ENCODE measurements at places on chromosomes 2 and 18. TPM values are rescaled to one million over a fixed set of nuclear protein-coding genes. Genes with fewer than 3 reads are reported as not detected.
A peak's percentile ranks its signal among the peaks of the same experiment; 100 is the strongest.

The EPC2 gene
- 16.7 TPM for total RNA-seq

The CFAP221 gene
- 2.7 TPM for total RNA-seq

GRCh38 chr2:218852911-218853667 lies 6.5 kb upstream of the WNT6 start:
- DNase-seq, result peak; percentile 27

The BIN1 gene
- total RNA-seq, result 11.1 TPM

The SLC5A7 gene
- not detected for total RNA-seq

DNA sequence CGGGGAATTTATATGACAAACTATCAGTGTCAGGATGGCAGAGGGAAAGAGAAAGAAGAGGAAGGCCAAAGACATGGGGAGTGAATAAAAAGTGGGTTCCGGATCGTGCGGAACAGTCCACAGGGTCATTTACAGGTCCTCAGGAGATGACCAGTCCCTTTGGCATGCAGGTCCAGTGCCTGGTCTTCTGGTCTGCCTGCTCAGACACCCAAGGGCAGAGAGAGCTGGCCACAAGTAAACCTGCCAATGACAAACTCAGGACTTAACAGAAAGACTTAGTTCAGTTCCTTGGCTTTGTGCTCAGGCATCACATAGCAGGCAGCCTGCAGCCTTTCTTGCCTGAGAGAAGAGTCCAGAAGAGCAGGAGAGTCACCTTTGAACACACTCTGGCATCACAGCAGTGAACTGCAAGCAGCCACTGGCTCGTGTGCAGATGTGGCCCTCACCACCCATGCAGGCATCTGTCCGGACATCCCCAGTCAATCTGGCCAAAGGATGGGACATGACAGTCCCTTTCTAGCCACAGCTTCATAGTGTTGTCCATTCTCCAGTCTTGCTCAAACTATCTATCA lies 14.0 kb downstream of the TMEM127 start:
- DNase-seq, result peak; percentile 70

DNA sequence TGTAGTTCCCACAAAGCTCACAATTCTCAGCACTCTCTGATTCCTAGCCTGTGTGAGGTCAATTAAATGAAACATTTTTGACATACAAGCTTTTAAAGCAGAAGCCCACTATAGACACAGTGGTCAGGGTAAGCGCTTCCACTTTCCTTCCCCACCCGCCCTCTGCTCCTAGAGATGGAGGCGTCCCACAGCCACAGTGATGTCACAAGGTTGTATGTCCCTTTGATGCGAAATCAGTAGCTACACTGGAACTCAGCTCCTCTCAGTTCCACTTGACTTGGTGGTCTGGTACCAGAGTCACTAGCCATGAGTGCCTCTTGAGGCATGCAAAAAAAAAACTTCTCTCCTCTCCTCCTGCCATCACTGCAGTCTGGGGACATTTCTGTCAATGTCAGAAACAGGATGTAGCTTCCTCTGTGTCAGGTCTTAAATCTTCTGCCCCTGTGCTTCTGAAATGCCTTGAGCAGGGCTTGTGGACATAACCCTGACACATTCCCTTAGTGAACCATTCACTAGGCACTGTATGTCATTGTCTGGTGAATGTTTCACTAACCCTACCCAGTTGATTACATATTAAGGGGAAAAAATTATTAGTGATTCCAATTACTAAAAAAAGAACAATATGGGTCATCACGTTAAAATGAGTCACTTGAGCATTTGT lies 7.8 kb downstream of the SULT1C4 start:
- no peak for DNase-seq

DNA sequence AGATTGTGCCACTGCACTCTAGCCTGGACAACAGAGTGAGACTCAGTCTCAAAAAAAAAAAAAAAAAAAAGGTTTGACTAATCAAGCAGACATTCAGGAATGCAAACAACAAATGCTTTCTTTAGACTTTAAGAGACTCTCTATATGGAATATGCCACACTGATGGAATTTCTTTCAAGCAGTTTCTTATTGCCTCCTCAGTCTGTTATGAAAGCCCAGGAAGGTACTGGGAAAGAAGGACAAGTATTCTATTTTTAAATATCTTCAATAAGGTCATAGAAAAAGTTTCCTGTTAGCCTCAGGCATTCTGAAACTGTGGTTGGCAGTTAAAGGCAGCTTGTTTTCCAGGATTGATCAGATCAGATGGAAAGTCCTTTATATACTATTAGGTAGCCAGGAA lies 241.6 kb downstream of the PIK3C3 start:
- no peak for DNase-seq

The GRB14 gene
- 0.25 TPM for total RNA-seq

The NEMP2 gene
- total RNA-seq, result 4.9 TPM

- DNase-seq, result no peak
Observed at GRCh38 chr2:61423714-61424113, 47.2 kb downstream of the USP34 start.
